Activated CD4-positive, alpha-beta memory T cell treated with anti-CD3 and anti-CD28 coated beads for 36 hours (primary cell): ENCODE measurements at places on chromosomes 13 and 19. TPM values are rescaled to one million over a fixed set of nuclear protein-coding genes. Genes with fewer than 3 reads are reported as not detected.

DNA sequence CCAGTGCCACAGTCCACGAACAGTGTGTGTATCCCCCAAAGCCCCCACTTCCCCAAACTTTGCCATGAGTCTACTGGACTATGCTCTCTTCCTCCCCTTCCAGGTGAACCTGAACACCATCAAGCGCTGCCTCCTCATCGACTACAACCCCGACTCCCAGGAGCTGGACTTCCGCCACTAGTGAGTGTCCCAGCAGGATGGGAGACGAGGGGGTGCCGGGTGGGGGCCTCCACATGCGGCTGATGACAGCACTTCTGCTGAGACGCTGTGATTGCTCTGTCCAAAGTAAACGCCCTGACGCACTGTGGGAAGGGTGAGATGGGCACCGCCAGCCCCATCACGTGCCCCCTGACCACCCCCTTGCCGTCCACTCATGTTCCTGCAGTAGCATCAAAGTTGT lies 2.0 kb upstream of the P2RY11 start:
- peaks cover 68% of the 10 kb centered on the region for H3K4me1 ChIP-seq
- H3K27me3 ChIP-seq, result no peaks in the 10 kb centered on the region
- DNase-seq, result no peak
- H3K27ac ChIP-seq, result peak overlapping the region; percentile 59

DNA sequence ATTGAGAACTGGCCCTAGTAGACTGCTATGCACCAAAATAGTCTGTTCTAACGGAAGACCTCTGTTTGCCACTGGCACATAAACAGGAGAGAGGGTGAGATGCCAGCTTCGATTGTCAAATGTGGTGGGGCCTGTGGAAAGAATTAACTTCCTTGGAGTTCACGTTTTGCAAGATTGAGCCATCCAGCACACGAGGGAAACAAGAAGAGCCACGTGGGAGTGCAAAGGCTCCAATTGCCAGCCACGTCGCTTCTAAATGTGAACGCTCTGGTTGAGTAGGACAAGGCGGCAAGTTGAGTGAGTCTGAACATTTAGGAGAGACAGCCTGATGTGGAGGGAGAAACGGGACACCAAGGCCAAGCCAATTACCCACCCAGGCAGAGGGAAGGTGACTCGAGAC lies 409.1 kb downstream of the FGF9 start:
- H3K27ac ChIP-seq, result no peak overlapping the region
- peaks cover 50% of the 10 kb centered on the region for H3K4me1 ChIP-seq
- H3K36me3 ChIP-seq, result peaks cover 3% of the 10 kb centered on the region
- DNase-seq, result no peak
- H3K4me3 ChIP-seq, result no peak overlapping the region
- H3K27me3 ChIP-seq, result no peaks in the 10 kb centered on the region

The PRODH2 gene
- not detected for total RNA-seq

GRCh38 chr13:31982540-31982939 lies 49.0 kb upstream of the FRY start:
- H3K27ac ChIP-seq, result no peak overlapping the region
- DNase-seq, result no peak
- H3K27me3 ChIP-seq, result no peaks in the 10 kb centered on the region

DNA sequence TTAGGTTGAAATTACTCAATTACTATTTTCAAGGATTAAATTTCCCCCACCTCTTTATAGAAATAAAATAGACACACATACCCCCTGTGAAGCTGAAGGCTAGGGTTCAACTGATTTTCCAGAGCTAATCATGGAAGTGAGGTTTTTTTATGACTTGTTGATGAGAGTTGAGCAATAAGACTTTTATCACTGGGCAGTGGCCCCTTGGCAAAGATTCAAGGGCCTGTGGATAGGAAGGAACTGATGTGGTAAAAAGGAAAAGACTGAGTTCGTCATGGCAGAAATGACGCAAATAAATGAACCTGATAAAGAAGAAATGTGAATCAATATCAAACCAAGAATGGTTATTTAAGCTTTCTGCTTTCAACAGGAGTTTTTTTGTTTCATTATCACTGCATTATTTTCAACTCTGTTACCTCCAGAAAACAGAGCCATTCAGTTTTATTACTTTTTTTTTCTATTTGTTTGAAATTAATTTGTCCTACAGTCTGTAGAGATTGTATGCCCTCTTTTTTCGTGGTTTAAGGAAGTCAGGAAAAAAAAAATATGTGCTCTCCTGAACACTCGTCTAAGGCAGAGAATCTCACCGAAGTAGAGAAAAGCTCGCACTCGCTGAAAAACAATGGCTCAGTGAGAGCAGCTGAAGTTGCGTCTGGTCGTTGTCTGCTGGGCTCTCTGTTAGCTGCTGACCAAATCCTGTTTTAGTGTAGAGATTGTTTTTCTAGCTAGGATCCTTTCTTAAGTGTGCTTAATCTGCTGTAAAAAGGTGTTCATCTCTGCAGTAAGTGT lies 38.9 kb downstream of the STOML3 start:
- peak; percentile 16 for DNase-seq
- H3K4me3 ChIP-seq, result no peak overlapping the region
- no peaks in the 10 kb centered on the region for H3K36me3 ChIP-seq
- peaks cover 11% of the 10 kb centered on the region for H3K27me3 ChIP-seq
- peaks cover 6% of the 10 kb centered on the region for H3K4me1 ChIP-seq
- H3K27ac ChIP-seq, result no peak overlapping the region

GRCh38 chr13:97307882-97308624 lies 85.9 kb downstream of the MBNL2 start:
- DNase-seq, result no peak
- peaks cover 16% of the 10 kb centered on the region for H3K4me1 ChIP-seq
- H3K36me3 ChIP-seq, result peaks cover 1% of the 10 kb centered on the region
- no peak overlapping the region for H3K4me3 ChIP-seq
- H3K27ac ChIP-seq, result no peak overlapping the region

The ZNF440 gene
- 6.4 TPM for total RNA-seq

The KIR3DL1 gene
- not detected for total RNA-seq

- DNase-seq, result no peak
- no peak overlapping the region for H3K4me3 ChIP-seq
- no peaks in the 10 kb centered on the region for H3K27me3 ChIP-seq
- peaks cover 8% of the 10 kb centered on the region for H3K4me1 ChIP-seq
- H3K27ac ChIP-seq, result no peak overlapping the region
Measured at GRCh38 chr19:13899912-13900584, 5.9 kb downstream of the BRME1 start.

DNA sequence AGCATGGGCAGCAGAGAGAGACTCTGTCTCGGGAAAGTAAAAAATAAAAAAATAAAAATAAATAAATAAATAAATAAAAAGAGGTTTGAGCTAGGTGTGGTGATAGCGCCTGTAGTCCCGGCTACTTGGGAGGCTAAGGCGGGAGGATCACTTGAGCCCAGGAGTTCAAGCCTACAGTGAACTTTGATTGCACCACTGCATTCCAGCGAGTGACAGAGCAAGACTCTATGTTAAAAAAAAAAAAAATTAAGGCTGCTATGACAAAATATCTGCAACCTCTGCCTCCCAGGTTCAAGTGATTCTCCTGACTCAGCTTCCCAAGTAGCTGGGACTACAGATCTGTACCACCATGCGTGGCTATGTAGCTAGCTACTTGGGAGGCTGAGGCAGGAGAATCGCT lies 3.2 kb upstream of the DENND1C start:
- no peak overlapping the region for H3K27ac ChIP-seq
- DNase-seq, result no peak
- H3K4me3 ChIP-seq, result no peak overlapping the region

The ATP4B gene
- total RNA-seq, result not detected

GRCh38 chr19:317710-318508 lies 26.7 kb downstream of the MIER2 start:
- no peak for DNase-seq
- H3K27me3 ChIP-seq, result no peaks in the 10 kb centered on the region
- H3K4me3 ChIP-seq, result no peak overlapping the region

- no peak overlapping the region for H3K4me3 ChIP-seq
- DNase-seq, result no peak
- H3K4me1 ChIP-seq, result no peaks in the 10 kb centered on the region
- no peak overlapping the region for H3K27ac ChIP-seq
Measured at GRCh38 chr13:31032528-31033113, 100.2 kb downstream of the TEX26 start.

The NFKBIB gene
- total RNA-seq, result 53.4 TPM

DNA sequence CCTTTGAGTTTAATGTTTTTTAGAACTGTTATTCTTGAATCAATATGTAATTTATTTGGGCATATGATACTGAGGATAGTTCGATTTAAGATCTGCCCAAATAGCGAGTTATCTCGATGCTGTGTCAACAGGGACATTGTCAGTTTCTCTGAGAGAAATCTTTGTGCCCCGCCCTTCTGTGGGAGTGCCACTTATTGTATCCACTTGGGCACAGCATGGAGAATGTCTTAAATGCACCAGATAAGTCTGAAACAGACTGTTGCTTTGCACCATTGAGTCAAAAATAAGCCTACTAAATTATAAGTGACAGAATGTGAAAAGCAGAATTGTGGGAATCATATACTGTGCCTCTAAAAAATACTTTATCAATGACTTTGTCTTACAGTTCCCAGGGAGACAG lies 45.6 kb downstream of the RNASEH2B start:
- no peaks in the 10 kb centered on the region for H3K27me3 ChIP-seq
- no peak overlapping the region for H3K4me3 ChIP-seq
- H3K4me1 ChIP-seq, result peaks cover 3% of the 10 kb centered on the region
- DNase-seq, result no peak
- no peak overlapping the region for H3K27ac ChIP-seq
- H3K36me3 ChIP-seq, result peaks cover 15% of the 10 kb centered on the region

- H3K36me3 ChIP-seq, result peaks cover 39% of the 10 kb centered on the region
- H3K27me3 ChIP-seq, result no peaks in the 10 kb centered on the region
- DNase-seq, result peak; percentile 65
- peaks cover 8% of the 10 kb centered on the region for H3K4me1 ChIP-seq
Measured at GRCh38 chr19:17778251-17778967, 16.5 kb upstream of the B3GNT3 start.

DNA sequence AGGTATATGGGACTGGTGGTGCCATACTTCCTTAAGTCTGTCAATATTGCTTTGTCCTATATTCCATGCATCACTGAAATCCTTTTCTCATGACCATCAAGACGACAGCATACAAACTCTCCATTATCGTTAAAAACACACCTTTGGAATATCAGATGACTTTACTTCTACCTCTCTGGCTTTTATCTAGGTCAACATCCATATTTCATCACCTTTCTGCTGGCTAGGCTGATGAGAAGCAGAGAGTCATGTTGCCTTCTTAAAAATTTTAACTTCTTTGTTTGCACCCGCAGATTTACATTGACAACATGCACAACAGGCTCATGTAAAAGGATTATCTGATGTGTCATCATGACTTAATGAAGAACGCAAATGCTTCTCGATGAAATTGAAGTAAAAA lies 771.4 kb downstream of the OLFM4 start:
- no peaks in the 10 kb centered on the region for H3K36me3 ChIP-seq
- no peak for DNase-seq
- no peaks in the 10 kb centered on the region for H3K27me3 ChIP-seq
- H3K4me1 ChIP-seq, result no peaks in the 10 kb centered on the region

GRCh38 chr13:97212004-97212403 lies 10.1 kb upstream of the MBNL2 start:
- H3K4me1 ChIP-seq, result peaks cover 29% of the 10 kb centered on the region
- H3K4me3 ChIP-seq, result no peak overlapping the region
- no peak for DNase-seq
- H3K27me3 ChIP-seq, result no peaks in the 10 kb centered on the region
- H3K36me3 ChIP-seq, result no peaks in the 10 kb centered on the region

DNA sequence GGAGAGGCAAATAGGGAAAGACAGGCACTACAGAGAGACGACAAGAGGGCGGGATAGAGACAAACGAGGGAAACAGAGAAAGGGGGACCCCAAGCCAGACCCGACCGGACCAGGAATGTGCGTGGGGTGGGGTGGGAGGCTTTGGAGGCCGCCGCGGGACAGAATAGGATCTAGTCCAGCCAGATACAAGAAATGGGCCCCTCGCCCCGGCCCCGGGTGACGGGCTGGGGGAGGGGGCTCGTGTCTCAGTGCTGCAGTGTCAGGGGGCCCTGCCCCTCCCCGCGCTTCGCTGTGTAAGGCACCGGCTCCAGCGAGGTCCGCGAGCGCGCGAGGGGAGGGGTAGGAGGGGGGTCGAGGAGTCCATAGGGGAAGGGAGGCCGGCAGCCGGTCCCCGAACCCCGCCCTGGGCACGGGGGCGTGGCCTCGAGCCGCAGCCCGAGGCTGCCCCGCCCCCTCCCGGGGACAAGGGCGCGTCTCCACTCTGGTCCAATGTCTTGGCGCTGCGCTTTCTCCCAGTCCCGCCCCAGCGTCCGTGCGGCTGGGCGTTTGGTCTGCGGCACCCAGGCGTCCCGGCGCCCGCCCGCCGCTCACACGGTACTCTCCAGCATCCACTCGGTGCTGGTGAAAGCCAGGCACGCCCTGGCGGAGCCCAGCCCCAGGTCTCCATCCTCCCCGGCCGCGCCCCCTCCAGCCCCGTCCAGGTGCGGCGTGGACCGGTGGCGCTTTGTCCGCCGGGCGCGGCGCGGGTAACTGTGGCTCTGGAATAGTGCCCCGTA lies 11.0 kb downstream of the IFNL1 start:
- H3K36me3 ChIP-seq, result peaks cover 8% of the 10 kb centered on the region
- DNase-seq, result no peak
- no peaks in the 10 kb centered on the region for H3K27me3 ChIP-seq
- no peaks in the 10 kb centered on the region for H3K4me1 ChIP-seq
- H3K27ac ChIP-seq, result no peak overlapping the region

The LILRA1 gene
- not detected for total RNA-seq

DNA sequence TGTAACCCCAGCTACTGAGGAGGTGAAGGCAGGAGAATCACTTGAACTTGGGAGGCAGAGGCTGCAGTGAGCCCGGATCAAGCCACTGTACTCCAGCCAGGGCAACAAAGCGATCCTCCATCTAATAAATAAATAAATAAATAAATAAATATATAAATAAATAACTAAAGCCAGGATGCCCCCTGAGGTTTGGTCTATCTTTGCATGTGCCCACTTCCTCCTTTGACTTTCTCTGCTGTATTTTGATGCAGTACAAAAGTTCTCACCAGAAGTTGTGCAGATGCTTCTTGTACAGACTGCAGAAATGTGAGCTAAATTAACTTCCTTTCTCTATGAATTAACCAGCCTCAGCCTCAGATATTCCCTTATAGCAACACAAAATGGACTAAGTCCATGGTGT lies 6.5 kb upstream of the N4BP2L2 start:
- H3K27ac ChIP-seq, result no peak overlapping the region
- DNase-seq, result no peak
- H3K4me1 ChIP-seq, result no peaks in the 10 kb centered on the region
- H3K36me3 ChIP-seq, result no peaks in the 10 kb centered on the region
- H3K27me3 ChIP-seq, result peaks cover 8% of the 10 kb centered on the region
- no peak overlapping the region for H3K4me3 ChIP-seq

The PBX4 gene
- total RNA-seq, result 44.9 TPM
